GM10248 (cell line): ENCODE measurements at places on chromosomes 7 and 10.
A peak's percentile ranks its signal among the peaks of the same experiment; 100 is the strongest.

DNA sequence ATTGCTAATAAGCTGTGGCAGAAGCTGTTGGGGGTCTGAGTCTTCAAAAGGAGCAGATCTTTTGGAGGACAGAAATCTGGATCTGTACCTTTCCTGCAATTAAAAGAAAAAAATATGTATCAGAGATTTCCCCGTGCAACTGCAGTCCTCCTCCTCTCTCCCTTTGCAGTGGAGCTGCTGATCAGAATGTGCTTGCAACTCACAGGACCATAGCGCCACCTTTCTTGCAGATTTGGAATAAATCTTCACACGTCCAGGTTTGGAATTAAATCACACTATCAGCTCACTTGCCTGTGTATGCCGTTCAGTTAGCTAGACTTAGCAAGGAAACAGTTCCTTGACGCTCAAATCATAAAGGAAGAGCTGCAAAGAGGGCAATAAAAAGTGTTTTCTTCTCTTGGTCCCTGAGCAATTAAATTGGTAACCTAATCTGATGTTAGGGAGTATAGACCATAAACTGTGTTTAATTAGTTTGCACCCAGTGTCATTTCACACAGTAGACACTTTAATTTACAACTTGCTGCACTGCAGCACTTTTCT, 77.4 kb downstream of the PON1 start:
- DNase-seq: peak; percentile 17

DNA sequence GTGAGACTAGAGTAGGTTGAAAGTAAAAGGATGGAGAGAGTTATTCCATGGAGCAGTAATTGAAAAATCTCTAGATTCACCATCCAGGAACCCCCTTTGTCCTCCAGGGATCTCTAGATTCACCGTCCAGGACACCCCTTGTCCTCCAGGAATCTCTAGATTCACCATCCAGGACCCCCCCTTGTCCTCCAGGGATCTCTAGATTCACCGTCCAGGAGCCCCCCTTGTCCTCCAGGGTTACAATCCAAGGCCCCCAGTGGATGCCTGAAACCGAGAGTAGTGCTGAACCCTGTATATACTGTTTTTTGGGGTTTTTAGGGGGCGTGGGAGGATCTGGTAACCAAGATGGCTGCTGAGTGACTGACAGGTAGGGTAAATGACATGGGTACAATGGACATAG, 38.3 kb upstream of the PPP2R2D start:
- DNase-seq: no peak

GRCh38 chr7:51256209-51256781, 60.3 kb downstream of the COBL start:
- DNase-seq: no peak

- no peak for DNase-seq
Measured at GRCh38 chr7:95045236-95045923, 138.0 kb downstream of the PPP1R9A start.

- peak; percentile 79 for DNase-seq
Measured at GRCh38 chr7:100632951-100633717, 8.2 kb downstream of the TFR2 start.

DNA sequence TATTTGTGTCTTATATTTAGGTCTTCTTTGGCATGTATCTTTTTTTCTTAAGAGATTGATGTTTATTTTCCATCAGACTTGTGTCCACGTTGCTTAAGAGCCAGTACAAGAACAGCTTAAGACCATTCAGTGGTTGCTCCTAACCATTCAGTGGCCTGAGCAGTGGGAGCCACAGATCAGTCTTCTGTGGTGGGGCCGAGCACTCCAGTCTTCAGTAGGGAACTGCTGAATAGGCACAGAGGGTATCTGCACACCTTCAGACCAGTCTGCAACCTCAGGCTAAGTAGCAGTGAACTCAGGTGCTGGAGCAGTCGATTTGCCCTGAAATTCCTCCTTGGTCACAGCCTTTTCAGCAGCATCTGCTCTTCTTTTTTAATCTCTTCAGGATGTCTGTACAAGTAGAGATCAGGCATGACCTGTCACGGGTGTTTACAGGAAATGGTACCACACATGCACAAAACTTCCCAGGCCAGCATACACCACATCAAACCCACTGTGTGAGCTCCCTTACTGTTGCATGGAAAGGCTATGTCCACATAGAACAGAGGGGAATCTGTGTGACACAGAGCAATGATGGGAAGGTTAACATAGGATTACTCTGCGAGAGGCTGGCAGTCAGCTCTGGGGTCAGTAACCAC, 51.5 kb downstream of the FAM107B start:
- DNase-seq: no peak

GRCh38 chr10:79116801-79117723, 48.3 kb downstream of the ZMIZ1 start:
- peak; percentile 75 for DNase-seq

DNA sequence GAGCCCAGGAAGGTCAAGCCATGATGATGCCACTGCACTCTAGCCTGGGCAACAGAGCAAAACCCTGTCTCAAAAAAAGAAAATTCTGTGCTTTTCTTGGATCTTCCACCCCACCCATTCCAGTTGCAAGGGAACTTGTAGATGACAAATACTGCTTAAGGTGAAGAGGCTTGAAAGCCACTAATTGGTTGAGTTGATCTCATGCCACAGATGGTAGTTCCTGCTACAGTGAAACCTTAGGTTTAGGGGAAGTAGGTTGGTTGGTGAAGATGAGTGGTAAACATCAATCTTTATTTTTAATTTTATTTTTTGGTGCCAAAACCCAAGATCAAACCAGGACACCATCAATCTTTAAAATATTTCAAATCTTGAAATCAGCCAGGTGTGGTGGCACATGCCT, 2.9 kb upstream of the GDI2 start:
- DNase-seq: no peak

DNA sequence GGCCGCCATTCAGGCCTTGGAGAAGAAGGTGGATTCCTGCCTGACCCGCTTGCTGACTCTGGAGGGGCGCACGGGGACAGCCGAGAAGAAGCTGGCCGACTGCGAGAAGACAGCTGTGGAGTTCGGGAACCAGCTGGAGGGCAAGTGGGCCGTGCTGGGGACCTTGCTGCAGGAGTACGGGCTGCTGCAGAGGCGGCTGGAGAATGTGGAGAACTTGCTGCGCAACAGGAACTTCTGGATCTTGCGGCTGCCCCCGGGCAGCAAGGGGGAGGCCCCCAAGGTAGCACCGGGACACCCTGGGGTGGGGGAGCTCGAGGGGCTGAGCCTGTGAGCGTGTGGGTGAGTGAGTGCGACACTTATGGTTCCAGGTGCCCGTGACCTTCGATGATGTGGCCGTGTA, 4.5 kb downstream of the ZNF783 start:
- no peak for DNase-seq

DNA sequence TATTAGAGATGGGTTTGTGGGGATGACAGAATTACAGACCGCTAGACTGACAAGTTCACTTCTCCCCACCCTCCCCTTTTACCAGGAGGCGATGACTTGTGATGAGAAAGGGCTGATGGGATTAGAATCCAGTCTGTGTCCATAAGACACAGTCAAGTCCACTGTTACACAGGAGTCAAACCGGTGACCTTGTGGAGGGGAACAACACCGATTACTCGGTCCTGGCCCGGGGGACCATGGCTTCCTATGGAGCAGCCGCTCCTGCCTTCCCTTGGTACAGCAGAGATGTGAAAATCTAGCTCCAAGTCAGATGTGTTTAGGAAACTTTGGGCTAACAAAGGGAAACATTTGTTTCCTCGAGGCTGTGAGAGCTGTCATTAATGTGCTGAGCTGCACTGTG, 105.5 kb downstream of the ACTR3B start:
- DNase-seq: no peak

GRCh38 chr7:157412021-157412443, 75.2 kb downstream of the DNAJB6 start:
- no peak for DNase-seq

GRCh38 chr10:49598986-49599385, 11.1 kb upstream of the SLC18A3 start:
- peak; percentile 1 for DNase-seq

GRCh38 chr7:4226524-4226882, 455.6 kb upstream of the FOXK1 start:
- no peak for DNase-seq

GRCh38 chr7:34087892-34088891, 182.9 kb downstream of the BMPER start:
- no peak for DNase-seq

DNA sequence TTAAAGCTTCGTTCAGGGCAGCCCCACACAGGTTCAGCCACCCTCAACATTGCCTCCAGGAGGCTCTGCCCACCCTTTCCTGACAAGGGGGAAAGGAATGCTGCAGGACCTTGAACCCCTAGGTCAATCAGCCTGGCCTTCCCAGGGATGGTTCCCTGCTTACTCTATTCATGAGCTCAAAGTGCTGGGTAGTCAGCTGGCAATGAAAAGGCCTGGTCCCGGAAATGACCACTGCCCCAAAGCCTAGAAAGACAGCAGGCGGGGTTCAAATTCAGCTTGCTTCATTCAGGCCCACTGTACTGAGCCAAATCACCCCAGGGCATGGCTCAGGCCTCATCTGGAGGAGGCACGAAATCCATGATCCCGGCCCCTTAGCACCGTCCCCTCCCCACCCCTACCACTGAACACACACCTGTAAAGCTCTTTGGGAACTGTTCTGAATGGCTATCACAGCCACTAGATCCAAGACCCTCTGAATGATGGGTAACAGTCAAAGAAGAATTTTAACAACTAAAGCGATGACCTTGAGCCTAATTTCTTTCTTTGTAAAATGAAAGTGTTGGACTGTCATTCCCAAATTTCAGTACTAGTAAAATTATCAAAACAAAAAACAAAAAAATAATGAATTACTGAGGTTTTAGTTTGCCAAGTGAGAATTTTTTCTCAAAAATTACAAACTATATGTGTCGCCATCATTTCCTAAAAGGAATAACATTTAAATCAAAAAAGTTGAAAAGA, 1.0 kb downstream of the URGCP start:
- no peak for DNase-seq

DNA sequence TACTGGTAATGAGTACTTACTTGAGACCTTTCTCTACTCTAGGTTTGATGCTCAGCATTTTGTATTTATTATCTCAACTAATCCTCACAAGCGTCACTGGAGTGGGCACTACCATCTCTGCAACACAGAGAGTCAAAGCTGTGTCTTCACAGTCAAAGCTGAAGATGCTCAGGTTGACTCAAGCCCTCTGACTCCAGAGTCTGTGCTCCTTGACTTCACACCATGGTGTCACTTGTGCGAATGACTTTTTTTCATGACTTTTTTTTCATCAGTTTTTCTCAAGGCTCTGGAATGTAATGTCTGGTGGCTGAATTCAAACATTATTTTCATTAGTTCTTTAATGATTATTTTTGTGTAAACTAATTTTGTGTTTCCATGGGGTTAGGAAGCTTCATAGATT, 30.4 kb upstream of the TARP start:
- DNase-seq: no peak

DNA sequence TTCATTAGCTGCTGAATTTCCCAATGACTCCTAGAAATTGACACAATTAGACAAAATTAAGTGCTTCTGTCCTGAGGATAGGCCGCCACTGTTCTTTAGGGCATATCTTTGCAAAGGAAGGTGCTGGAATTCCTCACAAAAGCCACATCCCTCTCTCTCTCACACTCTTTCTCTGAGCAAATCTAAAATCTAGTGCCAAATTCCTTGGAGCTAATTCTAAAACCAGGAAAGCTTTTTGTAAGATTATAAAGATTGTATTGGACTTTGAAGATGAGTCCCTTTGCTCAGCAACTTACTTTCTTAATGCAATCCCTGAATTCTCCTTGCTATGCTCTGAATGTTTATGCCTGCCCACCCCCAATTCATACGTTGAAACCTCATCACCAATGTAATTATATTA, 288.9 kb downstream of the KCNMA1 start:
- DNase-seq: no peak

DNA sequence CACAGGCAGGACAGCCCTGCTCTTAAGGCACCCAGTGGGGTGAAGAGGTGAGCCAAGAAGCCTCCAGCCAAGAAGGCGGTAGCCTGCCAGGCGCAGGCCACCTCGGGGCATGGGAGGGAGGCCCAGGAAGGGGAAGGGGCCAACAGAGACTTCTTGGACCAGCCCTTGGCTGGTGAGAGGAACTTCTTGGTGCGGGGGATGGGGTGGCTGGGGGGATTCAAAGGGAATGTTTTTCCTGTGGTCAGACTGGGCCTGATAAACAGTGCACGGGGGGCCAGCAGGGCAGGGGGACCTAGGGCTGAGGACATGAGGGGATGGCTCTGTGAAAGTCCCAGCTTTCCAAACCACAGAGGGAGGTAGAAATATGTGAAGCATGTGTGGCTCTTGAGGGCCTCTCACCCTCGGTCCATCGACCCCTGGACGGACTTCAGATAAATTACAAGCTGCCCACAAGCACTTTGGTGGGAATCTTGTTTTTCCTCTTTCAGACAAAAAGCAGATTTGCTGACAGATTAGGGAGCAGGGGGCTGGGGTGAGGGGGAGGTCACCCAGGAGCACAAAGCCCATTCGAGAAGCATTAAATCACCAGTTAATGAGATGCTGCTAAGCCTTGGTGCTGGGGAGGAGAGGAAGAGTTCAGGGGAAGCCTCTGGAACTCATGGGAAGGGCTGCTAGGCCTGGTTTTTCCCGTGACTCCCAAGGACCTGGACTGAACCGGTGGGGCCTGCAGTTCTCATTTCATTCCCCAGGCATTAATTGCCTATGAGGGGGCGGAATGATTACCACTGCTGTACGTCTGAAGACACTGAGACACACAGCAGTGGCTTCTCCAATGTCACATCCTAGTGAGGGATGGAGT, 11.3 kb downstream of the CRYGN start:
- DNase-seq: no peak

DNA sequence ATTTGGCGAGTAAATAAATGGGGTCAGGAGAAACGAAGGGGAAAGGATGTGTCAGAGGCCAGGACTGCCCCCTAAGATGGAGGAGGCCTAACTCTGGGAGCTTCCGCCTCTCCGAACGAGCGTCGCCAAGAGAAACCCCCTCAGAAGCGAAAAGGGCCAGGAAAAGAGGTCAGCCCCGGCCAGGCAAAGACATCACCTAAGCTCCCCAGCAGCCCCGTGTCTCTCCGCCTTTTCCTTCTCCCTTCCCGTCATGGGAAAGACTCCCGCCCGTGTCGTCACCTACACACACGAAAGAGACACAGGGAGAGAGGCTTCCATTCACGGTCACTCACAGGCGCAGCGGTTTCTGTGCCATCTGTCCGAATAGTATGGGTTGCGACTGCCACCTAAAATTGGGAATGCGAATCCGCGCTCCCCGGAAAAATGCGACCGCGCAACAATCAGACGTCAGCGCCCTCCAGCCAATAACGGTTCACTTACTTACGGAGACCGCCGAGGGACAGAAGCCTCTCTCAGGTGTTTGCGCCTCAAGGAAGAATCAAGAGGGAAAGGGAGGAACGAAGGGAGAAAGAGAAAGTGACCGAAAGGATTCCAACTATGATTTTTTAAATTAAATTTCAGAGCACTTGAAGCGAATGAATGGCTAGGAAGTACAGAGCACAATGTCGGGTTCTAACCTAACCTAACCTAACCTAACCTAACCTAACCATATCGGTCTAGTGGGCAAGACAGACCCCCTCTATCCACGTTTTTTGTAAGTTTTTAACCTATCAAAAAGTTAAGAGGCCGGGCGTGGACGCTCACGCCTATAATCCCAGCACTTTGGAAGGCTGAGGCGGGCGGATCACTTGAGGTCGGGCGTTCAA, at the start of gene CWF19L1:
Gene CWF19L1, minus strand, starts transcription at position 400 of the 866 bp plus-strand sequence. Its CDS starts 45 bp downstream, at position 355.
- DNase-seq: peak; percentile 82
